ENCODE measurements at places on chromosomes 1 and 21. TPM values are rescaled to one million over a fixed set of nuclear protein-coding genes. Genes with fewer than 3 reads are reported as not detected.

SZT2 gene
- total RNA-seq: 90.1 TPM

DENND2D gene
- 22.9 TPM for total RNA-seq

AMPD1 gene
- not detected for total RNA-seq

RNU1-1 gene
- total RNA-seq: under 0.01 TPM

VPS26C gene
- total RNA-seq: 46.5 TPM

FTCD gene
- 50.5 TPM for total RNA-seq

GNAT2 gene
- total RNA-seq: 2.8 TPM

UMODL1 gene
- 1.7 TPM for total RNA-seq

SH2D1B gene
- total RNA-seq: 0.62 TPM

MTARC1 gene
- total RNA-seq: 1.1 TPM

PODN gene
- total RNA-seq: 87.5 TPM

GUCA2B gene
- total RNA-seq: not detected

PATJ gene
- total RNA-seq: 44.5 TPM

RAB42 gene
- total RNA-seq: 5.4 TPM

PDZK1 gene
- total RNA-seq: 0.94 TPM

DPT gene
- 6.9 TPM for total RNA-seq

SDF4 gene
- 146 TPM for total RNA-seq

PFDN2 gene
- 76.8 TPM for total RNA-seq

ACTL8 gene
- 10.9 TPM for total RNA-seq

KCNJ9 gene
- total RNA-seq: 0.68 TPM

HAO2 gene
- not detected for total RNA-seq

PGLYRP3 gene
- not detected for total RNA-seq

RHD gene
- 0.50 TPM for total RNA-seq
